ENCODE measurements at places on chromosomes 12 and 14. TPM values are rescaled to one million over a fixed set of nuclear protein-coding genes. Genes with fewer than 3 reads are reported as not detected.

DNA sequence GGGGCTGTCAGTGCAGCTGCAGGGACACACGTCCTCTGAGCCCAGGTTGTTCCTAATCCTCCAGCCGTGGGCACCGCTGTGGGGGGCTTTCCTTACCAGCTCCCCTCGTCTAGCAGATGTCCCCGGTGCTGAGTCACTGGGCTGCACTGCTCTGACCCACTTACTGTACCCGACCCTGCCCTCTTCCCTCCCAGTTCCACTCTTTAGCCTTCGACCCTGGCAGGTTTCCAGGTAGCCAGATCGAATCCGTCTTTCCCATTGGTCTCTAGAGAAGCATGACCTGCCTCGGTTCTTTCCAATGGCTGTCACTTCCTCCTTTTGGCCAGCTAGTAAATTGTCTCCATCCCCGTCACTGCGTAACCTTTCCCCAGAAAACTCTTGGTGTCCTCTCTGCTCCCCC lies 48.4 kb downstream of the ELK3 start:
- DNase-seq: peak; percentile 35

DNA sequence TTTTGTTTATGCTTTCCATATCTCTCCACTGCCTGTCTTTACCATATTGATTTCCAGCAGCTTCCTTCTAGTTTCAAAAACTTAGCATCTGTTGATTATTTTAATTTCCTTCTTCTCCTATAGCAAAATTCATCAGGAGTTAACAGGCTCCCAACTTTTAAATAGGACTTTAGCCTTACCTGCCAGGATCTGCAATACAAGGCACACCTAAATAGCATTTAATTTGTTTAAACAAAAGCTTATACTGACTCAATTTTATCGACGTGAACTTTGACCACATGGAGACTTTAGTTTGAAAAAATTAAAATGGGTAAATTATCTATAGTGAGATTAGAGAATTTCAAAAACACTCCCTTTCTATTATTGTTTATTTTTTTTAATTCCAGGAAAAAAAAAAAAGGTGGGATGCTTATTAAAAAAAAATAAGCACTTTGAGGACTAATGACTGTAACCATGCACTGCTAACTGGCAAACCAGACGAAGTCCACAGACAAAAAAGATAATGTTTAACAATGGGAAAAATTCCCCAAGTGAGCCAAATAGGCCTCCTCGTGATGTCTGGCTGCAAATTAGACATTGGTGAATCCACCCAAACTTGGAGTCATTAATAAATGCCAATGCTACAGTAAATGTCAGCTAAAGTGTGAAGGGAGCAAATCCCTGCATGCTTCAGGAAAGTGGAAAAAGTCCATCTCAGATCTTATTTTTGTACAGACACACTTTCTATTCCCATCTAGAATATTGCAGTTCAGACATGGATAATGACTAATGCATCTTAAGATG lies 40.7 kb downstream of the RMST start:
- no peak for DNase-seq

- DNase-seq: no peak
Measured at GRCh38 chr14:91906374-91906773, 39.0 kb upstream of the TC2N start.

DNA sequence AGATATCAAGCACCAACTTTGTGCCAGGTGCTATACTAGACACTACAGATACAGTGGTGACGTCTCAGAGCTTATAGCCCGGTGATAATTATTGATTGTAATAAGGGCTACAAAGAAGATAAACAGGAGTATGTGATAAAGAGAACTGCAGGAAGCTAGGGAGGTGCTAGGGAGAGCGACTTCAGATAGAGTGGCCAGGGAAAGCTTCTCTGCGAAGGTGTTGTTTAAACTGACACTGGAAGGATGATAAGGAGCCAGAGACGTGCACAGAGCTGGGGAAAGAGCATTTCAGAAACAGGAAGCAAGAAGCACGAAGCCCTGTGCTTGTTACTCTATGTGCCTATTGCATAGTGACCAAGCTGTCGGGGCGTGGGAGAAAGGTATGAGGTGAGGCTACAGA lies 48.1 kb upstream of the OTX2 start:
- no peak for DNase-seq

GRCh38 chr12:203462-204260 lies 10.3 kb downstream of the SLC6A12 start:
- peak; percentile 49 for DNase-seq

GRCh38 chr12:31736472-31736871 lies 7.7 kb upstream of the AMN1 start:
- peak; percentile 92 for DNase-seq

GRCh38 chr12:104627990-104628830 lies 171.5 kb downstream of the CHST11 start:
- DNase-seq: no peak

The HEBP1 gene
- total RNA-seq: 6.1 TPM

The PRORP gene
- total RNA-seq: 50.0 TPM

The MIPOL1 gene
- total RNA-seq: 28.0 TPM
